ENCODE measurements at places on chromosomes 5 and 9.

- DNase-seq, result no peak
These were observed 937 bp upstream of the CD180 start for GRCh38 chr5:67197536-67197935.

DNA sequence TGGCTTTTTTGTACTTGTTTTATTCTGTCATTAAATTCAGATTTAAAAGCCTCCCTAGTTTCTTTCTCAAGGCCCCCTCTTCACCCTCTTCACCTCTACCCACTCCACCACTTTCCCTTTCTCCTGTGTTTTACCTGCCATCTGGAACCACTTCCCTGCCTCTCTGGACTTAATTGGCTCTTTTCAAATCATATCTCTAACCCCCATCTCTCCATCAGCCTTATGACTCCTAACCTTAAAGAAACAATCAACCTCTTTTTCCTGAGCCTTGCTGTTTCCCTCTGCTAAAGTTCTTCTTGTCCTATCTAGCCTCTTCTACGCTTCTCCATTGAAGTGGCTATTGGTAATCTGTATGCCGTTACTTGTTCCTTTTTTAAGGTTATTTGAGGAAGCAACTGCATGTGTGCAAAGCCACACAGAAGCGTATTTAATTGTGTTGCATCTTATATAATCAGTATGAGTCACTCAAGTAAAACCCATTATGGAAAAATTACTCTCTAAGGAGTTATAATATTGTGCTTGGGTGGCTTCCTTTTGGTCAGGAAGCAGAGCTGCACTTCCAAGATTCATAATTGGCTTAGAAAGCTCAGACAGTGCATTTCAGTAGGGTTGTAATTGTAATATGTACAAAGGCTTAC lies 653.6 kb upstream of the ITGA1 start:
- no peak for DNase-seq

- no peak for DNase-seq
These were observed 827.4 kb upstream of the GRAMD2B start for GRCh38 chr5:125595845-125596244.

GRCh38 chr9:130633336-130634190 lies 30.8 kb upstream of the PRDM12 start:
- DNase-seq, result no peak

DNA sequence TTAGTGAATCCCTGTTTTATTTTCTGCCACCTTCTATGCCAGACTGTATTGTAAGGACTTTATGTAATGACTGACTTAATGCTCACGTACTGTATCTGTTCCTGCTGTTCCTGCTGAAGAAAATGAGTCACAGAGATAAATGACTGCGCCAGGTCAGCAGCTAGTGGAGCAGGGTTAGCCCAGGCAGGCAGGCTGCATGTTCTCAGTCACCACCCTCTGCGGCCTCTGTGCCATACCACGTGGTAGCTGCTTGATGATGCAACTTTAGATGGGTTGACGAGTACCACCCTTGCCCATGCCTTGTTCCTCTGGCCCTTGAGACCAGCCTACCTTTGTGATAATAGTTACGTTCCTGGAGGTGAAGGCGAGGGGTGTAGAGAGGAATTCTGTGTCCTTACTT lies 161.9 kb downstream of the TRIO start:
- no peak for DNase-seq

GRCh38 chr9:92328225-92328624 lies 2.5 kb downstream of the CENPP start:
- no peak for DNase-seq

DNA sequence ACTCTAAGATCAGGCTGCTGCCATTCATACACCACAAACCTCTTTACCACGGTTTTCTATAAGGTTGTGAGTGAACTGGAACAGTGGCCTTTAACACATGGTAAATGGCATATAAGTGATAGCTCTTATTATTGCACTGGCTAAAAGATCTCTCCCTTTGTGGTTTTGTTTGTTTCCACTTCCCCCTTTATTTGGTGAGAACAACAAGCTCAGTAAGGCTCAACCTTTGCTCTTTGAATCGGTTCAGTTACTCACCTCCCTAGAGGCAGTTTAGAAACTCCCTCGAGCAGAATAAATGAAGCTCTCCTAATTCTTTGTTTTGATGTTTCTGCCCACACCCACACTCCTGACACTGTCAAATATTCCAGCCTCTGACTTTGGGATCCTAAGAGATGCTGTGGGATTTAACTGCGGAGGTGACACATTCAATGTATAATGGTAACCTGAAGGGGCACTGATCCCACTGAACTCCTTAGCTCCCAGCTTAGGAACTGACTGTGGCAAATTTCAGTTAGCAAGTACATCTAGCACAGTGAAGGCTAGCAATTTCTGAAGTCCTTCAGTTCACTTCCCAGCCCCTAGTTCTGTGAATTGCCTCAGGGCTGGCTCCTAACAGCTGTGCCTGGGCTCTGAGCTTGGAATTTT lies 22.5 kb upstream of the RAD23B start:
- no peak for DNase-seq

- DNase-seq, result no peak
These were observed 88.9 kb downstream of the SLF1 start for GRCh38 chr5:94707359-94707758.

GRCh38 chr5:132463811-132464155 lies 26.8 kb downstream of the IRF1 start:
- DNase-seq, result no peak

DNA sequence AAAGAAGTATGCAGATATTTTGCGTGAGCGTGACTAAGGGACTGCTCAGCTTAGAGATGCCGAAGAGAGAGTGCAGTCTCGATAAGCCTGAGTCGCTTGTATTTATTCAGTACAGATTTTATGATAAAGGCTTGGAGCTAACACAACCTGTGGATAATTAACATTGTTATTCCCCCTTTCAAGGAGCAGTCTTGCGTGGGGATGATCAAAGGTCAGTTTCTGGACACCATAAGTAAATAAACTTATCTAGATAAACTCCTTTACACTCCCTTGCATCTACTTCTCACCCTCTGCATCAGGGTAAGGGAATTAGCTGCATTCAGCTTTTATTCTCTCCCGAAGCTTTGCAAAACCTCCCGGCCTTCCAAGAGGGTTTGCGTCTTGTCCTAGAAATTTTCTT lies 357.8 kb upstream of the ST8SIA4 start:
- DNase-seq, result no peak

DNA sequence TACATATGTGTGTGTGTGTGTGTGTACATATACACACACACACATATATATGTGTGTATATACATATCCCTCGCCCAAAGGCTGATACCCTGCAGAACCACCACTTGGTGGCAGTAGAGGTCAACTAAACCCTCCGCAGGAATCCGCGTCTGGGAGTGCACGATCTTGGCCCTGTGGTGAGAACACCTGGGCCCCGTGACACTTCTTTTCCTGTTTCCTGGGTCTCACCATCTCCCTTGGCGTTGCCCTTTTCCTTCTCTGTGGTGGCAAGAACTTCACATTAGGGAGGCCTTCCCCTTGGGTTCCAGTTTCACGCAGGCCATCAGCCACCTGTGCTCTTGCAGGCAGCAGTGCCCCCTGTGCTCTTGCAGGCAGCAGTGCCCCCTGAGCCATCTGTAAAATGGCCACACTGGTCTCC lies 8.2 kb downstream of the IL9 start:
- DNase-seq, result peak; percentile 24

GRCh38 chr9:16690205-16690604 lies 180.3 kb downstream of the BNC2 start:
- no peak for DNase-seq

DNA sequence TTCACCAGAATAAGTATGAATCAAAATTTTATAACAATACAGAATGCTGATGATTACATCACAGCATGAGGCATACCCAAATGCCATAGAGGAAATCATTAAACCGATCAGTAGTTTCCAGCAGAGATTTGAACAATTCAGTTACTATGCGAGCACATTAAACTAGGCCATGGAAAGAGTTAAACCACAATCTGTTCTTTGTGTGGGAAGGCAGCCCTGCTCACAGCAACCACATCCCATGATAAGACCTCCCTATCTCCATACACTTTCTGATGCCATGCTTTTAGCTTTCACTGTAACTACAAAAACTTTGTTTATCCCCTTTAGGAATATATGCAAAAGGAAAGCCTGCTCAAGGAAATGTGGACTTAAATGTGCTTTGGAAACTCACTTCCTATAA lies 4.5 kb downstream of the NFIB start:
- DNase-seq, result no peak

DNA sequence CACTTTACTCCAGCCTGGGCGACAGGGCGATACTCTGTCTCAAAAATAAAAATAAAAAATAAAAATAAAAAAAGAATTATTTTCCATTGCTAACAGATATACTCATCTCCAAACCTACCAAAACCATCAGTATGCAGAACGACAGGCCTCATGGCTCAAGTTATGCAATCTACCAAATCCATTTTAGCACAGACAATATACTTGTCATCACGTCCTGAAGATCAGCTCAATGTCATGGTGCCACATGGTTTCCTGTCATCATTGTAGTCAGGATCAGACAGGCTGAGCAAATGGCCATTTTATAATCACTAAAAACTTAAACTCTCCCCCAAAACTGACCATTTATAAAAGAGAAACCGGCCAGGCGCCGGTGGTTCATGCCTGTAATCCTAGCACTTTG lies 69.1 kb downstream of the HABP4 start:
- DNase-seq, result no peak

DNA sequence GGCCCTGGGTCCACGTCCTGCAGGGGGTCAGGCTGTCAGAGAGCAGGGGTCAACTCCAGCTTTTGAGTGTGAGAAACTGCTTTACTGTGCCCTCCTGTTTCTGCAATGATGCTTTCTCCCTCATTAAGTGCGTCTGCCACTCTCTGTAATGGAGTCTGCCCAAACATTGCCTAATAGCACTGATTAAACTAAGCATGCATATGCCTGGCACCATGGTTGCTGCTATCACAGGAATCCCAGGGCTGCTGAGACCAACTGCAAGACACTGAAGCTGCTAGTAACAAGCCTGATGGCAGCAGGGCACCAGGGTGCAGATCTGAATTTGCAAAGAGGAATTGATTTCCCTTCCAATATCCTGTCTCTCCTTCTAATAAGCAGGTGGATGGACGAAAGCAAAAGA lies 125.3 kb downstream of the SLC24A2 start:
- DNase-seq, result no peak

GRCh38 chr5:1640421-1640881 lies 116.7 kb upstream of the LPCAT1 start:
- DNase-seq, result no peak

DNA sequence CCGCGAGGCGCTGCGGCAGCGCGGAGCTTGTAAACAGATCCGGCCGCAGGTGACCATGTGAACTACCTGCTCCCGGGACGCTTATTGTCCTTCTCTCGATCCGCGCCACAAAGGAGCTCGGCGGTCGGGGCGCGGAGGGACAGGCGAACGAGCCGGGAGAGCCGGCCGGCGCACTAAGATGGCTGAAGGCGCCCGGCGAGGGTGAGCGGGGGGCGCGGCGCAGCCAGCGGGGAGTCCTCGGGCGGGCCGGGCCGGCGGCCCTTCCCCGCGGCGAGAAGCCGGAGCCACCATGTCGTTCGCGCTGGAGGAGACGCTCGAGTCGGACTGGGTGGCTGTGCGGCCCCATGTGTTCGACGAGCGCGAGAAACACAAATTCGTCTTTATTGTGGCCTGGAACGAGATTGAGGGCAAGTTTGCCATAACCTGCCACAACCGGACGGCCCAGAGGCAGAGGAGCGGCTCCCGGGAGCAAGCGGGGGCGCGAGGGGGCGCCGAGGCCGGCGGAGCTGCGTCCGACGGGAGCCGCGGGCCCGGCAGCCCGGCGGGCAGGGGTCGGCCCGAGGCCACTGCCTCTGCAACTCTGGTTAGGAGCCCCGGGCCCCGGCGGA lies 535 bp downstream of the JMY start:
- peak; percentile 8 for DNase-seq

DNA sequence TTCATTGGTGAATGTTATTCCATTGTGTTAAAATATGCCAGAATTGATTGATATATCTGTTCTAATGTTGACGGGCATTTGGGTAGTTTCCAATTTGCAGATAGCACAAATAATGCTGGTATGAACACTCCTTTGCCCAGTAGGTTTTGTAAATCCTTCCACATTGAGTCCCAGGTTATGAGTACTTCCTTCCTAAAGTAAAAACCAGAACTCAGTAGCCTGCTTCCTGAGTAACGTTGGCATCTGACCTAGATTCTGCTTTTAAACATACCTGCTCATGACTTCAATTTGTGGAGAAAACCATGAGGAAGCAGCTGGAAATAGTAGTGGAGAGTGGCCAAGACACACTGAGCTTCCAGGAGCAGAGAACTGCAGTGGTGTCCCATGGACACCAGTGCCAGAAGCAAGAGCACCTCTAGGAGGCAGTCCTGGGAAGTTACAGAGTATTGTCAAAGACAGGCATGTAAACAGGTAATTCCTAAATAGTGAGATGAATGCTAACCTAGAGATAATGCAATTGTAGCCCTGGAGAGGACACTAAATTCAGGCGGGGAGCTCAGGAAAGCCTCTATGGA lies 24.3 kb upstream of the RASGRF2 start:
- no peak for DNase-seq

GRCh38 chr9:115261656-115262081 lies 143.7 kb upstream of the TNC start:
- DNase-seq, result no peak

DNA sequence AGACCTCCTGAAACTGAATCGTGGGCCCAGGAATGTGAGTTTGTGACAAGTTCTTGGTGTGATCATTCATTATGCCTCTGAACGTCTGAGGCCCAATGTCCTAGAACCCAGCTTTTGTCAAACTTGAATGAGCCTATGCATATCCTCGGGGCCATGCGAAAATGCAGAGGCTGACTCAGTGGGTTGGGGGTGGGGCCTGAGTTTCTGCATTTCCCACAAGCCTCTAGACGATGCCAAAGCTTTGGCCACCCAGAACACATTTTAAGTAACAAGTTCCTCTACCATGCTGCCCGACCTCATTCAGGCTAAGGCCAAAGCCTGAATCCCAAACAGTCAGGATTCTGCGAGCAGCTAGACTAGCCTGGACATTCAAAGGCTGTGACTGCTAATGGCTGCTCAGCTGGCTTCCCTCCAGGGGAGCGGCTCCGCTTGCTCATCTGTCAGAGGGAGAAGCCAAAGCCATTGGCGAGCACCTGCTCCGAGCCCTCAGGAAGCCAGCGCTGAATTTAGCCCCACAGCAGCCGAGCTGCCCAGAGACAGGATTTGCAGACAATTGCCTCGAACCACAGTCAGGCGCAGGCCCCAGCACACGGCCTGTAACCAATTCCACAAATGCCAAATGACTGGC lies 177.5 kb downstream of the ZDHHC21 start:
- DNase-seq, result no peak

DNA sequence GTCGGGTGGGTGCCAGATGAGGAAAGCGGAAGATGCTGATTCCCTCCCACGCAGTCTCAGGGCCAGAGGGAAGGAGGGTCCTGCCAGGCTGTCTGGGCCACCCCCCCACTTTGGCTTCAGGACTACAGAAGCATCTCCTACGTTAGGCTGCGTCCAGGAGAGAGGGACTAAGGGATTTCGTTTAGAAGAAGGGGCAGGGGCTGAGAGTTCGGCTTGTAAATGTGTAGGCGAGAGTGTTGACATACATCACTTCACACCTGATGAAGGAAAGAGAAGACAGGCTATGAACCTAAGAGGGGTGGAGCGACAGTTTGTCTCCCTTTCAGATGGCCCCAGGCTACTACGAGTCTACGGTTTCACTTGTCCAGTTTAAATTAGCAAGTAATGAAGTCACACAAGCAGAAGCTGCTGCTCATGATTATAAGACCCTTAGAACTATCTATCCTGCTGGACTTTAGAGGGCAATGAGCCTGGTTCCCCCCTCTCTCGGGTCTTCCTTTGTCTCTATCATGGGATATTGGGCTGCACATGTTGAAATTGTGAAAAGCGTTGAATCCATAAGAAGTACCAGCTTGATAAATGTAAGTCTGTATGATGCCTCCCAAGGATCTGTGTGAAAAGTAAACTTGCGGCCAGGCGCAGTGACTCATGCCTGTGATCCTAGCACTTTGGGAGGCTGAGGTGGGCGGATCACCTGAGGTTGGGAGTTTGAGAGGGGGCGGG lies 193.0 kb downstream of the AOPEP start:
- no peak for DNase-seq
